Bone marrow (tissue), 2 donors: ENCODE measurements at places on chromosomes 6 and 20.
A peak's percentile ranks its signal among the peaks of the same experiment; 100 is the strongest.

DNA sequence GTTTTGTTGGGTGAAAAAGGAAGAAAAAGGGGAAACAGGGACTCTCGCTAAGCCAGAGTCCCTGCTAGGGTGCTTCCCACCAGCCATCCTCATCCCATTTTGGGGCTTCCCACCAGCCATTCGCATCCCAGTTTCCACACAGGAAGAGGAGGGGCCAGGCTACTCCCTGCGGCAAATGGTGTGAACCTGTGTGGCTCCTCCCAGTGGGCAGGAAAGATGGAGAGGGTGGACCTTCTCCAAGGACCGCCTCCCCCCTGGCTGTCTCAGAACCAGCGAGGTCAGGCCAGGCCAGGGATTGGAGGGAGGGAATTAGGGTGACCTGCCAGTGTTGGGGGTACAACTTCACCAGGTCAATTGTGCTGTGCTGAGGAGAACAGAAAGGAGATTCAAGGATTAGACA is 326.9 kb downstream of the PACRG start:
- DNase-seq = no peak

GRCh38 chr20:50053362-50054230 is 59.4 kb downstream of the UBE2V1 start:
- no peak for DNase-seq

DNA sequence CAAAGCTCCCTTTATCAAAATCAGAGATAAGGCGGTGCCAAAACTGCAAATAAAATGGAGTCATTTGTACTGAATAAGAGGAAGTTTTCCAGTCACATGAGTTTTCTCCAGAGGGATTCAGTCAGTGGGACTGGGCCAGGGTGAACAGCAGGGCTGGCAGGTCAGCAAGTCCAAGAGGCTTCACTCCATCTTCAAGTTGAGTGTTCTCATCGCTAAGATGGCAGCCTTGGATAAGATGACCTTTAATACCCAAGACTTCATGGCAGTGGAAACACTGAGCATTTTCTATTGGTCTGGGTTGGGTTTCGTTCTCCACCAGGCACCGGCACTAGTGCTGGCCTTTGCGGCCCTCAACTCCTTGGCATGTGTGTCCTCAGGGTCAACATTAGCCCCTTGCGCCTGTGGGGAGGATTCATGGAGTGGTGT is 29.3 kb upstream of the IGF2R start:
- no peak for DNase-seq

DNA sequence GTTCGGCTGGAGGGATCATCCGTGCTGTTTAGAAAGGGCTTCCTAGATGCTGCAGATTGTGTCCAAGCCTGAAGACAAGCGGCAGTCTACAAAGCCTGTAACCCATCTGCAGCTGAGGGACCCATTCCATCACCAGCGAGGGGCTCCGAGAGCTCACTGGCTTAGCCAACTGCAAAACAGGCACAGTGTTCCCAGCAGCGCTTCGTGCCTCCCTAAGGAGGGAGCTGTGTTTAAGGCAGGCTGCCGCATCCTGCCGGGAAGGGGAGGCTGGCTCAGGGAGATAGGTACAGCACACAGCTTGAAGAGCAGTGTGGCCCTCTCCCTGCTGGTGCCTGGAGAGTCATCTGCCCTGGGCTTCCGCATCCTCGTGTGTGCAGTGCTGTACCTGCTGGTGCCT is 32.4 kb downstream of the DUSP22 start:
- no peak for DNase-seq

DNA sequence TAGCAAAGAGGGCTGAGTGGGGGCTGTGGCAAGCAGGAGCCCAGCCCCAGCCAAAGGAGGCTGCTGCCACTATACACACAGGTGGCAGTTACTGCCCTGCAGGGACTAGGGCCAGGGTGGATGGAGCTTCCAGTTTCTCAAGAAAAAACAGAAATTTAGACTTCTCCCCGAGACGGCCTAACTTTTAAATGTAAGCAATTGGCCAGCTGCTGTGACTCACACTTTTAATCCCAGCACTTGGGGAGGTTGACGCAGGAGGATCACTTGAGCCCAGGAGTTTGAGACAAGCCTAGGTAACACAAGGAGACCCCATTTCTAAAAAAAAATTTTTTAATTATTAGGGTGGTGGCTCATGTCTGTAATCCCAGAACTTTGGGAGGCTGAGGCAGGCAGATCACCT is 98.2 kb upstream of the NFATC2 start:
- no peak for DNase-seq

DNA sequence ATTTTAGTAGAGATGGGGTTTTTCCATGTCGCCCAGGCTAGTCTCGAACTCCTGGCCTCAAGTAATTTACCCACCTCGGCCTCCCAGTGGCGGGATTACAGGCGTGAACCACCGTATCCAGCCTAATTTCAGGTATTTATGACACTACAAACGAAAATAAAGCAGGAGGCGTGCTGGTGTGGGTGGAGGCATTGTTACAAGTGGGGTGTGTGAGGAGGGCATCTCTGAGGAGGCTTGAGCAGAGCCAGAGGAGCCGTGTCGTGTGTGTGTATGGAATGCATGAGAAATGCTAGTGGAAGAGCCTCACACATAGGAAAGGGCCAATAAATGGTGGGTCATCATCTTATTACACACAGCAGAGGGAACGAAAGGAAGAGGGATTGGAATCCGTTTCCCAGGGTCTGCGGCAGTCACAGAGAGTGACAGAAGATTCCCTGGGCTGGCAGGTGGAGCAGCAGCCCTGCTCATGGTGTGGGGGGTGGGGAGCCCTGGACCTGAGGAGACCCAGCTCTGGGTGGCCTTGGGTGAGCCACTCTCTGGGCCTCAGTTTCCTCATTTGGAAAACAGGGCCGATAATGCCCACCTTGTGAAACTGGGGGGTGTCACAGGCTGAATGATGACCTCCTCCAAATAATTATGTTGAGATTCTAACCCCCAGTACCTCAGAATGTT is 17.2 kb upstream of the PEDS1 start:
- DNase-seq = no peak

DNA sequence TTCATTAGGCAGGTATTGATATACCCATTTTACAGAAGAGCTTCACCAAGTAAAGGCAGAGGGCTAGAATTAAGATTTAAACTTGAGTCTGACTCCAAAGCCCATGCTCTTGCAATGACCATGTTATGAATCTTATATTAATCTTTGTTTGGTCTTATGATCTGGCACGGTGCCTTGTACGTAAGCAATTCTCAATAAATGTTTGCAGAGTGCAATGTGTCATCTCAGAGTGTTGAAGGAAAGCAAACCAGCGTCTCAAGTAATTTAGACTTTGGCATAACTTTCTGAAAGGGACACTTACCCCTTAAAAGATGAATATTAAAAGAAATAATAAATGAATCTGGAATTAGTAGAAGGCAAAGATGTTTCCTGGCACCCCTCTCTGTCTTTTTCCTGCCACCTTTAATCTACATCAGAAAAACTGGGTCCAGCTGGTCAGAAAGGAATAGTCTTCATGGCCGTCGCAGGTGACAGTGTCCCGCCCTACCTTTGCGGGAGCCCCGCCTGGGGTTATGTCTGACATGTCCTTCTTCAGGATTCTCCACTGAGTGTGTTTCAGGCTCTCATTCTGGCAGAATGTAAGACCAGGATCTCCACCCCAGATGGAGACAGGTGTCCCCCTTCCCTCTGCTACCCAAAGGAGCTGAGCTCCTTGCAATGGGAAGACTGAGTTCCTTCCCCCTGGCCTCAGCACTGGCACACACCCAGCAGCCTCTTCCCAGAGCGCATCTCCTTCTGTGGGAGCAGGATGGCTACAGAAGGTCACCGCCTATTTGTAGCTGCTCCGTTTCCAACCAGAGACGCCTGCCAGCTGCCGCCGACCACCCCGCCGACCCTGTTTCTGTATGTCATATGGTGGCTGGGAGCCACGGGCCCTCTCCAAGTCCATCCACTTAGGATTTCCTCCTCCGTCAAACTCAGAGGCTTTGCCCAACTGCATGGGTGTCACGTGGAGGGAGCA is 266.3 kb upstream of the ECI2 start:
- DNase-seq = no peak

GRCh38 chr6:52544602-52545405 is 32.1 kb downstream of the TRAM2 start:
- DNase-seq = no peak

DNA sequence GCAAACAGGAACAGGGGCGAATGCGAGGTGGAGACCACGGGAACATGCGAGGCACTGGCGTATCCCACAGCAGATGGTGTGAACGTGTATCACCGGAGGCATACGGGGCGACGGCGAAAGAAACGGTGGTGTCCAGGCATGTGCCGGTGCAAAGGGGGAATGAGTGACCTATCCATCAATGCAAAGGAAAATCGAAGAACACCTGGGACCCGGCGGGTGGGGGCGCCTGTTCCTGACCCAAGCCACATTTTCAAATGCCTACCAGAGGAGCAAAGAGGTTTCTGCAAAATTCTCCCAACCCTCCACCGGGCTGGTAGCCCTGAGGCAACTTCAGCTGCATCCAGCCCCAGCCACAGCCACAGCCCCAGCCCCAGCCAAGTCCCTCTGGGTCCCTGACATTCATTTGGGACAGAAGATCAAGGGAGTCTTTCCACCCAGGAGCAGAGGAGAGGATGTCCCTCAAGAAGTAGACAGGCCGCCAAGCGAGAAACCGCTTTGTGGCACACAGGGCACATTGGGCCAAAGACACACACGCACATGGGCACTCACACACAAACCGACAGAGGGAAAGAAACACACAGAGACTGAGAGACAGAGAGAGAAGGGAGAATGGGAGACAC is 164.0 kb upstream of the ZNF337 start:
- no peak for DNase-seq

DNA sequence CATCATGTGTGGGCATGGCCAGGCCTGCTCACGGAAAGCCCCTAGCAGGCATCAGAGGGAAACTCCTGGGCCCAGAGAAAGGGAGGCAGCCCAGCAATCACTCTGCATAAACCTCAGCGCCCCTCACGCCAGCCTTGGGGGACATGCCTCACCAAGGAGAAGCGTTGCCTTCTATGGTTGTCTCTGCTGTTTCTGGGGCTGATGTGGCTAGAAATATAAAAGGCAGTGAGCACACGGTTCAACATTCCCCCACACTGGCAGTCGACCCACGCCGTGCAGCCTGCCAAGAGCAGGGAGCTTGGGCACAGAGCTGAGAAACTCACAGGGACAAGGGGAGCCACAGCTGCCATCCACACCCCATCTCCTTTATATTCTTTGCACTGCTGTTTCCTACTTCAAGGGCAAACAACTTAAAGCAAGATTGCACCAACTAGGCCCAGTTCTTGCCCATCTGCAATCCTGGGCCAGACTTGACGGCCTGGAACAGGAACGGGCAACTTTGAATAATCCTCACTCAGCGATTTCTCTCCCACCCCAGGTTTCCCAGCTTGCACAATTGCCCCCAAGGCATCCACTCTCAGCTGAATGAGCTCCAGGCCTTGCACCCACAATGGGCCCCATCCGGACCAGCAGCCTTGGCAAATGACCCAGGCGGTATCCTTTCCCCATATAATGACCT is 35.5 kb upstream of the FOXC1 start:
- DNase-seq = no peak

GRCh38 chr6:118981884-118982574 is 47.1 kb upstream of the MCM9 start:
- no peak for DNase-seq

DNA sequence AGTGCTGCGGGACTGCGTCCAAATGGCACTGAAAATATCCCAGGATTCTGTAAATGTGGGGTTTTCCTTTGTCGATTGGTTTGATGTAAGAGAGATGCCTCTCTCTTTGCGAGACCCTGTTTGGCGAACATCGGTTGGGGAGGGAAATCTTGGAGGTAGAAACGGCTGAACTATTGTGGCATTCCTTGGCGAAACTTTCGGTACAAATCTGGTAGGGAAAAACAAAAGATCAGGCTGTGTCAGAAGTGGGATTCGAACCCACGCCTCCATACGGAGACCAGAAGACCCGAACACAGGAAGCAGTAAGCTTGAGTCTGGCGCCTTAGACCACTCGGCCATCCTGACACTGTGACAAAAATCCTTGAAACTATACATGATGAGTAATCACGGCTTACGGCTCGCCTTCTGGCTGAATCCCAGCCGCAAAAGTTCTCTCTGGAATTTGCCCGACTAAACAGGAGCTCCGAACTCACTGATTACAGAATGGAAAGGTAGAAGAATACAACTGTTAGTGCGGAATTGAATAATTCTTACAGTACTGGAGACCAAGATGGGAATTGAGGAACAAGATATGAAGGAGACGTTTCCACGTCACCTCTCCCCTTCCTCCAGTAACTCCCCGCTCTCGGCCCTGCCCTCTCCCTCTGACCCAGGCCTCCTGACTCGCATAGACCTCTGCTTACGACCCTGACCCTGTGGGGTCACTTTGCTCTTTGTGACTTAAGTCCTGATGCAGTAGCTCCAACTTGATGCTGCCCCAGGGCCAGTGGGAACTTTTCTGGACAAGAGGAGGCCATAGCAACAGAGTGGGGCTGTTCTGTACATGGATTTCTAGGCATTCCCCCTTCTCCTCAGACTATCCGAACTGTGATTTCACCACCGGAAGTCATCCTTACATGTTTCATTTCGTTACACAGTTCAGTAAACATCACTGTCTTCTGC is 132.8 kb upstream of the ZNF184 start:
- DNase-seq = no peak

DNA sequence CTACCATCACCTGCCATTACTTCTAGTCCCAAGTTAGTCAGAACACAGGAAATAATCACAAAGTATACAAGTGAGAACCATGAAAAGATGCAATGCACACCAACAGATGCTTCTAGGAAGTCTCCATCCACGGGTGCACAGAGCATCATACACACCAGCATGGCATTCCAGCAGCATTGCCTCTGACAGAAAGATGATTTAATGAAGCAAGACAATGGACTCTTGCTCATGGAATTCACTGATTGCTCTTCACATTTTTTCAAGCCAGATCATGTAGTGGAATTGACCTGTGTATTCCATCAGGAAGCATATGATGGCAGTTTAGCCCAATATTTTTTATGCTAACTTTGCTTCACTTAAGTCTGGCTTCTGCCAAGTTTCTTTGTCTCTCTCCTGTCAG is 406.3 kb upstream of the RGS17 start:
- DNase-seq = no peak

DNA sequence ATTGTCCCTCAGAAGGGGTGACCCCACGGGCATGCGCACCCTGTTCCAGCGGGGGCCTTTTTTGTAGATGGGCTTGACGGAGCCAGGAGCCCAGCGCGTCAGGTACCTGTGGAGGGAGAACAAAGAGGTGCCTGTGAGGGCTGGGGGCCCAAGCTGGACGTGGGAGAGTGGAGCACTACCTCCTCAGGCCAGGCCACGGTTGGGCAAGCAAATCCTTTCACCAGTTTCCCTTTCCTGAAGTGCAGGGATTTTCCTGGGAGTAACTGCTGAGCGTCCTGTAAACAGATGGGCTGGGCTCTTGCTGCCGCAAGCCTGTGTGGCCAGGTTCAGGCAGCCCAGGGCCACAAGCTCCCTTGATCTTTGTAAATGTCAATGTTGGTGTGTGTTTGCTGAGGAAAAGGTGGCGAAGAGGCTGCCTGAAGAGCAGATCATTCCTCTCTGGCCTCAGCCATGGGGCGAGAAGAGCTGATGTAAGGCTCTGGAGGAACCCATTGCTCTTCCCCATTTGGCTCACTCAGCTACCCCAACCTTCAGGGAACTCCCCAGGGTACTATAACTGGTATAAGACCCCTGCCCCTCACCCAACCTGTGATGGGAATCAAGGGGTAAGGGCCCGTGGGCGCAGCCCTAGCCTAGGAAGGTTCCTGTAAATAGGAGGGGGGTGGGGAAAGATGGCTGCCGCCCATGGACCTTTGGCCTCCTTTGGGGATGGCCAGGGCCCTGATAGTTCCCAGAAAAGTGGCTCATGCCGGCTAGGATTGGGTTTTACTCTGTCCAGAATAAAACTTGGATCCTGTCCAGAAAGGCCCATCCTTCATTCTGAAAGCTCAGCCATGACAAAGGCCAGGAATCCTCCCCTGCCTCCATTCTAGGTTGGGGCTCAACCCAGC is 15.5 kb downstream of the MRPS18A start:
- DNase-seq = no peak

GRCh38 chr6:28977341-28978132 is 27.6 kb downstream of the ZNF311 start:
- peak; percentile 7 for DNase-seq
